ENCODE measurements at places on chromosomes 7 and 10.
A peak's percentile ranks its signal among the peaks of the same experiment; 100 is the strongest.

DNA sequence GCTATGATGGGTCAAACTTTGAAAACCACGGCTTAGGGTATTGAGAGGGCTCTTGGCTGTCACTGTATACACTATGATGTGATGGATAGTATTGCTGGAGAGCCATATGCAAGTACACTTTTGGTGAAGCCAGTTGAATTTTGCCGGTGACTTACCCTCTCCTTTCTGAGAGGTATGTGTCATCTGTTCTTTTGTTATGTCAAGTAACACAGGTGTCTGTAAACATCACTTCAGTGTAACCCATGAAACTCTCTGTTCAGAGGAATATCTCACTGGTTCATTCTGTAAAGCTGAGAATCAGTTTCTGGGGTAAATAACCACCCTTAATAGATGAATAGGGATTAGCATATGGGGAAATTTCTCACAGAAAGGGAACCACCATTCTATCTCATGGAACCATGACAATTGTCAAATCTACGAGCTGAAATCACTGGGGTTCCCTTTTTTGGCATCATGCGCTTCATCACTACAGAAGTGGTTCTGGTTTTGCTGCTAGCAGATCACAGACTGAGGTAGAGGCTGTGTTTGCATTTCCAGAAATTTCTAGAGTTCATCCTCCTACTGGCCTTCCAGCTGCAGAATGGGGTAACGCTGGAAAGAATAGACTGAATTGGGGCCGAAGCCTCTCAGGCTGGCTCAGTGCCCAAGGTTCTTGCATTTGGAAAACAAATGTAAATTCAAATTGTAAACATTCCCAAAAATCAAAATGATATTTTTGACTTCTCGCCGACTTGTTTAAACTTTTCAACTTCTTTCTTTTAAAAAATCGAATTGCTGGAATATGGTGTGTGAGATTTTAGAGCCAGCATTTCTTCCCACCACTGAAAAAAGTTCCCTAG is 83.3 kb upstream of the CREB5 start:
- DNase-seq = no peak

GRCh38 chr7:74633451-74633921 is 24.0 kb upstream of the GTF2I start:
- no peak for DNase-seq

DNA sequence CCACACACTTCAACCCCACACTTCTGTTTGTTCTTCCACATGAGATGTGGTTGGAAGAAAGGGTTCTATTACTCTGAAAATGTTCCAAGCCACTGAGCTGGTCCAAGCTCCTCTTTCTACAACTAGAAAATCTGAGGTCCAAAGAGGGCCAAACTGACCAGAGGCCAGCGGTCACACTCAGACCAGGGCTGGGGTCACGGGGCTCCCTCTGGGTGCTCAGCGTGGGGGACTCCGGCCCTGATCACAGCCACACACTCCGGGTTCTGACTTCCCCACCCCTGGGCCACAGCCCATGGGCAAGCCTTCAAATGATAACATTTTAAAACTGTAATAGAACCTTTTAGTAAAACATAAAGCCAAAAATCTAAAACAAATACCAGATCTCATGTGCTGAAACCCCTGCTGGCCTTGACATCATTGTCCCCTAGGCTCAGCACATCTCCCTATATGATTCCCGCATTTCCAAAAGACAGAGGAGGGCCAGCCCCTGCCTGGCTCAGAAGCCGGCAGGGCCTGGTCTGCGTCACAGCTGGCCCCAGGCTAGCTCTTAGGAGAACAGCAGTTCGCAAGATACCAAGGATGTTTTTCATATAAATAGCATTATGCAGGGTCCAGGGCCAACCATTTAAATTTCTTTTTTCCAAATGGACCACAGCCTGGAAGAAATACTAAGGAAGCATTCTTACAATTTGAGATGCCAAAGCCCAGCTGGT is 3.3 kb downstream of the CRYGN start:
- DNase-seq = no peak

DNA sequence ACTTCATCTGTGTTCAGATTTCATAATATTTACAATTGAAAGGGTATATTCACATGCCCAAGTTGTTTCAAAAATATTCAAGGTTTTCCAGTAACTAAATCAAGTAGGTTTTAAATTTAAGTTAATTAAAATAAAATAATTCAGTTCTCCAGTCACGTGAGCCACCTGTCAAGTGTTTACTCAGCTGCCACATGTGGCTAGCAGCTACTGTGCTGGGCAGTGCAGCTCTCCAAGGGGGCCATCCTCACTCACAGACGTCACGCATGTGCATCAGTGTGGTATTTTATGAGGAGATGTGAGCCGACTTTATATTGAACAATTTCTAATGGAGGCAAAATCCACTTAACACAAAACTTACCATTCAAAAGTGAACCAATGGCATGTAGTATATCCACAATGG is 69.7 kb upstream of the CAMK2B start:
- no peak for DNase-seq

- DNase-seq = no peak
These were observed 90.3 kb downstream of the CELF2 start for GRCh38 chr10:11107948-11108347.

DNA sequence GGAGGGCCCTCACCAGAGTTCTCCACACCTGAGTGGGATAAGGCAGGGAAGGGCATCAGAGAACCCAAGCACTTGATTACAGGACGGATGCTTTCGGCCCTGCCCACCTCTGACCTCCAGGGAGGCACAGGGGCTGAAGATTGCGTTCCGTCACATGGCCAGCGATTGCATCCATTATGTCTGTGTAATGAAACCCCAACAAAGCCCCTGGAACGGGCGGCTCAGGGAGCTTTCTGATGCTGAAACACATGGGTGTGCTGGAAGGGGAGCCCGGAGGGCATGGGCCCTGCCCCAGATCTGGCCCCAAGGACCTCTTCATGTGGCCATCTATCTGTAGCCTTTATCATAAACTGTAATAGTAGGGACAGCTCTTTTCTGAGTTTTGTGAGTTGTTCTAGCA is 117.2 kb downstream of the PTPN20 start:
- DNase-seq = no peak

DNA sequence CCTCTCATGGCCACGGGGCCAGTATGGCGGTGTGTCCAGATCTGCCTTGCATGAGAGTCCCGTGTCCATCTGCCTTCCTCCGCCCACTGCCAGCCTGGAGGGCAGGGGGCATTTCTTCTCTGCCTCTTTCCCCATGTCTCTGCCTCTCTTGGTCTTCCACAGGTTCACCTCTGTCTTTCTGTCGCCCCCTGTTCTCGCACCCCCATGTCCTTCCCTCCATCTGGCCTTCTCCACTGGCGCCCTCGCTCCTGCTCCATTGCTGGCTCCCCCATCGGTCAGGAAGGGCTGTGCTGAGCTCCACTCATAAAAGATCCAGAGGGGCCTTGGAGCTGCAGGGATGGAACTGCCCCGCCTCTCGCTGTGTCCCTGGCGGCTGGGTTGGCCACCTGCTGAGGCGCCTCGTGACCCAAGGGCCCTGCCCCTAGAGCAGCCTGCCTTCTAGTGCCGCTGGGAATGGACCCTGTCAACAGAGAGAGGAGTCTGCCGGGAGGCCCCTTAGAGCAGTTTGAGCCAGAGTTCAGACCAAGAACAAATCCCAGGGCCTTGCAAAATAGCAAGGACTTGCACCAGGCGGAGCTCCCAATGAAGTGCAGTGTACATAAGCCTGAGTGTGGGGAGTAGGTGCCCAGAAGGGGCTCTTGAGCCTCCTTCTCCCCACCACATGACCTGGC is 42.0 kb downstream of the GOLGA7B start:
- no peak for DNase-seq

GRCh38 chr10:115355162-115355760 is 262.1 kb downstream of the ATRNL1 start:
- DNase-seq = peak; percentile 48

- DNase-seq = no peak
These were observed 69.2 kb upstream of the GRB10 start for GRCh38 chr7:50851891-50852290.

DNA sequence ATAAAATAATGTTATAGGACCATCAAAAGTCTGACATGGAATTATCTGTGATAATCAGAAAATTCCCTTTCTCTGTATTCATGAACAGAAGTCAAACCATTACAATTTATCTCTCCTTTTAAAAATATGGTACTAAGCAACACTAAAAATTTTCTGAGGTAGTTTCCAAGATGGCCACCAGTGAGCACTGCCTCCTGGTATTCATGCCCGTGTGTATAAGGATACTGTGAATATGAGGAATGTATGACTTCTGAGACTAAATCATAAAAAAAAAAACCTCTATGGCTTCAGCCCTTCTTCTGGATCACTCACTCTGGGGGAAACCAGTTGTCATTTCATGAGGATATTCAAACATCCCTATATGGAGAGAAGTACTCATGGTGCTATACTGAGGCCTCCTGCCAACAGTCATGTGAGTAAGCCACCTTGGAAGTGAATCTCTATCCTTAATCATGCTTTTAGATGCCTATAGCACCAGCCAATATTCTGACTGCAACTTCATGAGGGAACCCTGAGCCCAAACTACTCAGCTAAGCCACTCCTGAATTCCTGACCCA is 41.1 kb downstream of the SIRT1 start:
- DNase-seq = no peak

DNA sequence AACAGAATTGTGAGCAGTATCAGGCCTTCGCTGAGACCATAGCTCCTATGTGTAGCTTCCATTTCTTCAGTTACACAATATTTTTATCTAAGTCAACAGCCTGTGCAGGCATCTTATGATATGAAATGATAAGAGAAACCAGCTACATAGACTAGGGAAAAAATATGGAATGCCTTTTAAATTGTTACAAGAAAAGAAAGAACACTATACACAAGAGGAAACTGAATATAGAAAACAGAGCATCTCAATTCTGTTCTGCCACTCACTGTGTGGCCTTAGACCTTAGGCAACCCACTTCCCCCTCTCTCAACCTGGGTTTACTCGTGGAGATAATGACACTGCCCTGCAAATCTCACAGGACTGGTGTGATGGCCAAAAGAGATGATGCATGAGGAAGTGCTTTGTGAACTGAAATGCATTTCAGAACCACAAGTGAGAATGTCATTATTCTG is 132.9 kb downstream of the LRRN3 start:
- no peak for DNase-seq

GRCh38 chr10:72011468-72011867 is 47.3 kb downstream of the CHST3 start:
- DNase-seq = no peak

- peak; percentile 43 for DNase-seq
These were observed 77.7 kb downstream of the OTUD1 start for GRCh38 chr10:23516530-23516929.

DNA sequence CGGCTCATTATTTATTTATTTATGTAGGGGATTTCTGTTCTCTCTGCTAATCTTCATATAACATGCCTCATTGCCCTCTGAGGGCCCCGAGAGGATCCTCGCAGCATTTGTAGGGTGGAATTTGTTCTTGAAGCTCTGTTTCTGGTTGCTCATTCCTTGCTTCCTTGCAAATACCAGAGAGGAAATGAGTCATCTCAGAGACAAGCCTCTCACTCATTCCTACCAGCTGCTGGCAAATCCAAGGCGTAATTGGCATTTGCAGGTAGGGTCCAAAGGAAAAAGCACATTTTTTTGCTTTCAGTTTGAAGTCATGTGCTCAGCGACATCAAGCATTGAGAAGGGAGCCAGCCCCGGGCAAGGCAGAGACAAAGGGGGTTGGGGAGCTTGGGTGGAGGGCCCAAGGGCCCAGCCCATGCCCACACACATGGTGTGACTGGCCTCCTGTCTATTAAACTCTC is 501.6 kb downstream of the GALNT17 start:
- DNase-seq = no peak

DNA sequence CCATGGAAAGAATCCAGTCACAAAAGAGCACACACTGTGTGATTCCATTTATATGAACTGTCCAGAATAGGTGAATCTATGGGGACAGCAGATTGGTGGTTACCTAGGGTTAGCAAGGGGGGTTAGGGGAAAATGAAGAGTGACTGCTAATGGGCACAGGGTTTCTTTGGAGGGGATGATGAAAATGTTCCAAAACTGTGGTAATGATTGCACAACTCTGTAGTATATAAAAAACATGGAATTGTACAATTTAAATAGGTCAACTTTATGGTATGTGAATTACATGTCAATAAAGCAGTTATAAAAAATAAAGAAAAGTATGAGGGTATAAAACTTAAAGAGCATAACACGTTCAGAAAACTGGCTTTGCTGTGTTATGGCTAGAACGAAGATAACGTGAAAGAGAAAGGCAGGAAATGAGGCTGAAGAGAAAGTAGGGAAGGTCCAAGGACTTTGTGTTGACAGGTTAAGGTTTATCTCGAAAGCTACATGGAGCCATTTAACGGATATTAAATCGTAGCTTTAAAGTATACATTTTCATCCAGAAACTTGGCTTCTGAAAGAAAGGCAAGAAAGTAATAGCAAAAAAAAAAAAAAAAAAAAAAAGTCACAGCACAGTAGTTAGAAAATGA is 26.4 kb upstream of the MSS51 start:
- DNase-seq = no peak

DNA sequence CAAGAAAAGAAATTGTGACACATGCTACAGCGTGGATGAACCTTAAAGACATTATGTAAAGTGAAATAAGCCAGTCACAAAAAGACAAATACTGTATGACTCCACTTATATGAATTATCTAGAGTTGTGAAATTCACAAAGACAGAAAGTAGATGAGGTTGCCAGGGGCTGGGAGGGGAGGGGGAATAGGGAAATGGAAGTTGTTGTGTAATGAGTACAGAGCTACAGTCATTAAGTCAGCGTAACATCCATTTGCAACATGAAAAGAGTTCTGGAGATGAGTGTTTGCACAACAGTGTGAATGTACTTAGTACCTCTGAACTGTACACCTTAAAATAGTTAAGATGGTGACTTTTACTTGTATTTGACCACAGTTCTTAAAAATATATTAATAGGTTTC is 112.1 kb upstream of the CDK1 start:
- peak; percentile 92 for DNase-seq

DNA sequence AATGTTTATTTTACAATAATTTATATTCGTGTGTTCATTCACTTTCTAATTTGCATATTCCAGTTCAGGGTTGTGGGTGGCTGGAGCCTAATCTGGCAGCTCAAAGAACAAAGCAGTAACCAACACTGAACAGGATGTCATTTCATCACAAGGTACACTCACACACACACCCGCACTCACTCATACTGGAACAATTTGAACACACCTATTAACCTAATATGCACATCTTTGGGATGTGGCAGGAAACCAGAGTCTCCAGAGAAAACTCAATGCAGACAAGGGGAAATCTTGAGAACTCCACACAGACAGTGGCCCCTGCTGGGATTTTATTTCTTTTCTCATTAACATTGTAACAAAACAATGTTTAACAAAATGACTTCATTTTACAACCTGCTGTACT is 97.4 kb downstream of the TWIST1 start:
- DNase-seq = no peak

GRCh38 chr10:63154546-63155387 is 21.6 kb downstream of the NRBF2 start:
- DNase-seq = no peak

DNA sequence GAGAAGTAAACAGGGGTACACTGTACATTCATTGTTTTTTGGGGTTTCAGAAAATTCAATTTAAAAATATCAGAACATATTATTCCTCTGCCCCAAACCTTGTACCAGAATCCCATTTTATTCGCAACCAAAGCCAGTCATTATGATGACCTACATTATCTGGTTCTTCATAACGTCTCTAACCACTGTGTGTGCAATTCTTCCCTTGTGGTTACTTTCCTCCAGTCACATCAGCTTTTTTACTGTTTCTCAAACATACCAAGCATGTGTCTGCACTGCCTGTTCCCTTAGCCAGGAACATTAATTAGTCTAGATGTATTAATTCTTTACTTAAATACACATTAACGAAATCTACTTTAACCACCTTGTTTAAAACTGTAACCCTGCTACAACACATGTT is 64.8 kb downstream of the THSD7A start:
- peak; percentile 31 for DNase-seq
